ENCODE measurements at places on chromosomes 6 and 20.

DNA sequence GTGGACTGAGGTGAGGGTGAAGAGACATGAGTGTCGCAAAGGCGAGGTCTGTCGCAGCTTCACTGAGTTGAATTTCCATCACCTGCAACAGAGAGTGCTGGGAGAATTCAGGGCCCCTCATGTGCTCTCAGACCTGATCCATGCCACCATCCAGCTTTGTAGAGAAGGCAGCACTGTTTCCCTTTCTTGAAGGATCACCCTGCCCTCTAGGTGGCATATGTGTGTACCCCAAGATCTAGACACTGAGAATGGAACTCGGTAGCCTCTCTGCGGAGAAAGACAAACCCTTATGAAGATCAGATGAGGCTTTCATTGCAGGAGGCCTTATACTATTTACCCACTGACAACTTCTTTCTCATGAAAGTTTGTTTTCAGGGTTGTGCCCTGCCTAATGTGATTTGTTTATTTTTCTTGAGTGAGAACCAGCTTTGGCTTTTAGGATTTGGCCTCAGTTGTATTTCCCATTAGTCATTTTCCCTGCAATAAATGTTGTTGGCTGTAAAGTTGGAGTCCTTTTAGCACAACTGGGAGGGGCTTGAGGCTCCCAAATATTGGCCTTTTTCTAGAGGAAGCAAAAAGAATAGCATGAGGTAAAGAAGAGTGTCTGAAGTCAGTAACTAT lies 811.3 kb downstream of the DHX35 start:
- DNase-seq, result no peak

- DNase-seq, result no peak
Measured at GRCh38 chr20:43923917-43924316, 9.3 kb downstream of the TOX2 start.

DNA sequence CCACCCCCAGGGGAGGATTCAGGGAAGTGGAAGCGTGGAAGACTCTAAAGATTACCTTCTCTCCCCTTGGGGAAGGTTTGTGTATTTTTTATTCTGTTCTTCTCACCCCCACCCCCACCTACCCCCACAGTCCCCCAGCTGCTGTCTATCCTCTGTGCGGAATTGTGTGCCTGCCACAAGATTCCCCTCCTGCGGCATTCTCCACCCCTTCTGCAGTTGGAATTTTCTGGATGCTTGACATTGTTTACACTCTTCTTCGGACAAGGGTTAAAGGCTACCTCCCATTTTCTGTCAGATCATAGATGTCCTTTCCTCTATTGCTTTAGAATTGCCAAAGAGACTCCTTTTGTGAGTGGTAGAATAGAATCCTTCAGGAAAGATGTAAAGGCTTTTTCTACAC lies 60.4 kb upstream of the EDN3 start:
- no peak for DNase-seq

DNA sequence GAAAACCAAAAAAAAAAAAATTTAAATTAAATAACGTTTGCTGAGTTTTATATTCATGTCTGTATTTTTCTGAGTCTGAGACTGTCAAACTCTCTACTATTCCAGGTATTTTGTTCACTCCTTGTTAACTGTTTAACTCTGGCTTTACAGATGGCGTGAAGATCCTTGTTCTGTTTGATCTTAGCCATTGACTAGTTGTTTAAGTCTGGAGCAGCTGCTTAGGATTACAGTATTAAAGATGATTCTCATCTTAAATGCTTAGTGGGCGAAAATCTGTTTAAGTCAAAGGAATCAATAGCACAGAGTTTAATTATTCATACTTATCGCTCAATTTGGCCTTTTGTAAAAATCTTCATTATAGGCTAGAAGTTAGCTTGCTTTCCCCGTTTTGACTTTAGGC lies 2.4 kb downstream of the PHACTR2 start:
- no peak for DNase-seq

DNA sequence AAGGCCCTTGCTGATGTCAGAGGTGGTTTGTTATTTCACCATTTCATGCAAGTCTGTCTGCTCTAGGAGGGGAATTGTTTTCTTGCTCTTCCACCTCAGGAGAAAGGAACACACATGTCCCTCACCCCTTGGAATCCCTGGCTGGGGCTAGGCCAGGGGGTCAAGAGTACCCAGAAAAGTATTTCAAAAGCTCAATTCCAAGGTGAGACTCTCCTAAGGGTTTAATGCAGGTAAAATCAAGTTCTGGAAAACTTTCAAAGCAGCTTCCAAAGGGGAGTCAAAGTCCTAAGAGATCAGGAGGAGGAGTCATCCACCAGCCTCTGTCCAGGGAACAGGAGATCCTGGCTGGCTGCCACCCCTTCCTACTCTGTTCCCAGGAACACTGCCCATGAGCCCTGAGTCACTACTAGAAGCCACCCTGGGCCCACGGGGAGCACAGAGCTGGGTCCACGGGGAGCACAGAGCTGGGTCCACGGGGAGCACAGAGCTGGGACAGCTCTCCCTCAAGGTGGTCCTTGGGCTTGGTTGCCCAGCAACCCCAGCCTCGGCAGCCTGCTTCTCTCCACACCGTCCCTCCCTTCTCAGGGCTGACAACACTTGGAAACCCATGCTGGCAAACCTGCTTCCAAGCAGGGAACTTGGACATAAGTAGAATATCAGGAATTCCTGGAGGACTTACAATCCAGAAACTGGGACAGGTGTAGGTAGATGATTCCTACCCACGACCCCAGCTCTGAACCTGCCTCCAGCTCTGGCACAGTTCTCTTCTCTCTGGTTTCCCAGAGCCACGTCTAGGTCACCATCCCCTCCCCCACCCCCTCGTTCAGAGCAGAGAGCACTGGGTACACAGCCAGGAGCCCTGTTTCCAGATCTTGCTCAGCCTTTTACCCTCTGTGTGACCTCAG lies 35.3 kb upstream of the CDKN1A start:
- no peak for DNase-seq

GRCh38 chr6:169171951-169172350 lies 81.7 kb downstream of the THBS2 start:
- no peak for DNase-seq
